ENCODE measurements at places on chromosomes 1 and 21. TPM values are rescaled to one million over a fixed set of nuclear protein-coding genes. Genes with fewer than 3 reads are reported as not detected.

DNA sequence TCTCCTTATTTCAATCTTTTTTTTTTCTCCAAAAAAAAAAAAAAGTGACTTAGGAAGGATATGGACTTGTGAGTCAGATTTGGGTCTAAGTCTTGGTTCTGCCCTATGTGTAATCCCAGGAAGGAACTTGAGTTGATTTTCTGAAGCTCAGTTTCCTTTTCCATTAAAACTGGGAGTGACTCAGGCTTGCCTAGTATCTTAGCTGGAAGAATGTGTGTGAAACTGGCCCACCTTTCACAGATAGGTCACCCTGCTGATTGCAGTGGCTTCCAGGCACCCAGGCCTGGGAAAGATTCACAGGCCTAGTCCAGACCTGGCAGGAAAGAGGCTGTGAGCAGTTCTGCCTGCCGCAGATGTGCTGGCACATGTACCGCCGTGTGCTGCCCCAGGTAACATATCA lies 218.3 kb upstream of the HOOK1 start:
- DNase-seq, result peak; percentile 33

DNA sequence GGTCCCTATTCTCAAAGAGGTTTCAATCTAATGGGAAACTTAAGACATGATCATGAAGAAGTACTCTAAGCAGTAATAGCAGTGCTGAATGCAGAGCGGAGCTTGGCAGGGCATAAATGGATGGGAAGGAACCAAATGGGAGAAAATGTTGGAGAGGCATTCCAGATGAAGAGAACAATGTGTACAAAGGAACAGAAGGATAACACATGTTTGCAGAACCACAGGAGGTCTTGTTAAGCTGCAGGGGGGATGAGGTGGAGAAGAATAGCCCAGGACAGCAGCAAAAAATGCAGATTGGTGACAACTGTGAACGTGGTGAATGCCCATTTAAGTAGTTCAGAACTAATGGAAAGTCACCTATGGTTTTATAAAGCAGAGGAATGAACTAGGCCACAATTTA lies 99.1 kb downstream of the ASTN1 start:
- no peak for DNase-seq

GRCh38 chr1:174301295-174302077 lies 142.2 kb downstream of the RABGAP1L start:
- DNase-seq, result no peak

Gene FAM167B
- total RNA-seq, result not detected

Gene OLIG1
- not detected for total RNA-seq

Gene CFHR3
- total RNA-seq, result 22.6 TPM

Gene KDF1
- 3.1 TPM for total RNA-seq

Data from umbilical cord (tissue), 2 donors.